ENCODE measurements at places on chromosomes 7 and 10.
A peak's percentile ranks its signal among the peaks of the same experiment; 100 is the strongest.

- no peak for DNase-seq
Observed at GRCh38 chr10:85642082-85642420, 724.5 kb downstream of the GRID1 start.

DNA sequence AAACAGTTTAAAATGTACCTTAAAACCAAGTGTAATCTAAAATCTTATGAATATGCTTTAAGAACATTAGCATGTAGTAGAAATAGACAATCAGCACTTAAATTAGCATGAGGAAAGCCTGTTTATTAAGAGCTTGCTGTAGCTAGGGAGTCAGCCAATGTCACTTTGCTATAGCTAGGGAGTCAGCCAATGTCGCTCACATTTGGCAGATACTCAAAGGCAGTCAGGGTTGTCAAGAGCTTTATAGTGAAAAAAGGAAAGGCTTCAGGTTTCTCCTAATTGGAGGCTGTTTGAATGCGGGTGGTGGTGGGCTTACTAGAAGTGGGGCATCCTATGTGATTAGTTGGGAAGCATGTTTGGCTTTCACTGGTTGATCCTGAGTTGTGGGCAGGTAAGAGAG is 226.2 kb upstream of the DGKB start:
- DNase-seq: no peak

DNA sequence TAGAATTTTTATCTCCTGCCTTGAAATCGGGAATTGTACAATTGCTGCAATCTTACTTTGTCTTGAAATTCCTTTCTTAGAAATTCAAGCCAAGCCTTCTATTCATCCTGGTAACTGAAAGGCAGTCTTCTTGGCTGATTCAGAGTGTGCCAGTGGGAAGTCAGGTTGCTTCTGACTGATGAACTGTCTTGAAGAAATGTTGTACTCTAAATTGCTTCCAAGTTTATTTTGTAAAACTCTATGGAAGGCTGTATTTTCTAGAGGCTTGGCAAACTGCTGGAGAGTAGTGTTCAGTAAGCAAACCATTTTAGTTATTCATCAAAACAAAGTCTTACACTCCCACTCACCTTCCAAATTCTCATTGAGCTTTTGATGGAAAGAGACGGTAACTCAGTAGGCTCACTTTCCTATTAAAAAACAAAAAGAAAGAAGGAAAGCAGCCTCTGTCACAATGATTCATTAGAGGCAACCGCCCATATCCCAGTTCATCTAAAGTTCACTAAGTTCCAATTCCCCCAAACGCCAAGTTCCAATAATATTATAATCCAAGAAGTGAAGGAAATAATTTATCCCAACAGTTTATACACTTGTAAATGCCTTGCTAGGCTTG is 187.9 kb upstream of the MALRD1 start:
- DNase-seq: no peak

- DNase-seq: peak; percentile 36
Observed at GRCh38 chr7:964401-965231, 10.1 kb upstream of the ADAP1 start.

- peak; percentile 52 for DNase-seq
Observed at GRCh38 chr10:29627201-29628132, 7.3 kb downstream of the SVIL start.

GRCh38 chr7:99449326-99449725 is 10.6 kb downstream of the CPSF4 start:
- no peak for DNase-seq

DNA sequence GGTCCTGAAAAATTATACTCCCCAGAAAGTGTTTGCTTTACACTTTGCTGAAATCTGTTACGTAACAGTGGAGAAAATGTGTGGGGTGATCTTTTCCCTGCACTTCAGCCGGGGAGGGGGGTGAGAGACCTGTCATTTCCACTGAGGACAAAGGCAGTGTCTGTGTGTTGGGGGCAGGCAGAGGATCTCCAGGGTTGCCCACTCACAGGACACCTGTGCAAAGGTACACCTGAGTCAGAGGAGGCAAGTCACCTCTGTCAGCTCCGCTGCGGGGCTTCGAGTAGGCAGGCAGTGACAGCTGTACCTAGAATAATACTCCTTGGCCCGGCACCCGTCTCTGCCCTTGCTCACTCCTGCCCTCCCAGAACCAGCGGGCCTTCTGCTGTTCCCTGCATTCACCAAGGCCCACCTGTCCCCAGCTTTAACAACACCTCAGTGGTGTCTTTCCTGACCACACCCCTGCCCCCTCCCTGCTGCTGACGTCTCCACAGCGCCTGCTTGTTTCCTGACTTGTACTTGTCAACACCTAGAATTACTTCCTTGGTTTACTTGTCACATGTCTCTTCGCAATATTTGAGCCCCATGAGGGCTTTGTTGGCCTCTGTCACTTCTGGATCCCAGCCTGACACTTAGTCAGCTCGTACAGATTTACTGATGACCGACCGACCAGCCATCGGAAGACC is 159.2 kb downstream of the NEURL1 start:
- no peak for DNase-seq

DNA sequence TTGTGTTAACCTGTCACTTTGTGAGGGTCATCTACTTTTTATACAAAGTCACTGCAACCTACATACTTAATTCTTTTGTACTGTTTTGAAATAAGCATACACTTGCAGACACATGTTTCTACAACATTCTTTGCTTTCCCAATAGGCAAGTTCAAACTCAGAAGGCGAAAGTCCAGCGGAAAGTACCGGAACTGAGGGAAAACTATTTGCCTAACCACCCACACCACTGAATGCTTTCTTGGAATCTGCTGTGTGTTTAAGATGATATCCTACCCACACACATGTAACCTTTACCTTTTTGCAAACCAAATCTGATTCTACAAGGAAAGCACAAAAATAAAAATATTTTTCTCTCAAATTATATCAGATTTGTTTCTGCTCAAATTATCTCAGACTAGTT is 139.4 kb upstream of the AGR3 start:
- no peak for DNase-seq

DNA sequence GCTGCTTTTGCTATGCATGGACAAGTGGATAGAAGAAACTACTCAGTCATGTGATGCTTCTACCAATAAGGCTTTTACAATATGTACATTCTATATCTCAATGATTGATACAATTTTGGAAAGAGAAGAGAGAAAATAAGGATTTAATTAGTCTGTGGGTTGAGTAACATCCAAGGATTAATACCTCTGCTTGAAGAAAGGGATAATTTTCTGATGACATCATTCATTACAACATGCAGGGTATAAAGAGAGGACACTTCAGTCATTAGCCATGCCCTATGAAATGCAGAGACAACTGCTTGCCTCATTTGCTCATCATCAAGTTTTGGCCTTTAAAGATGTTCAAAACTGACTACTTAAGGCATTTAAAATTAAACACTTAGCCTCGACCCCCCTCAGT is 237.3 kb downstream of the AHR start:
- DNase-seq: peak; percentile 60

GRCh38 chr10:44780426-44780825 is 130.7 kb upstream of the TMEM72 start:
- no peak for DNase-seq

GRCh38 chr10:128543151-128543550 is 416.9 kb upstream of the MKI67 start:
- DNase-seq: no peak

GRCh38 chr10:6738112-6738768 is 158.2 kb upstream of the PRKCQ start:
- peak; percentile 30 for DNase-seq

DNA sequence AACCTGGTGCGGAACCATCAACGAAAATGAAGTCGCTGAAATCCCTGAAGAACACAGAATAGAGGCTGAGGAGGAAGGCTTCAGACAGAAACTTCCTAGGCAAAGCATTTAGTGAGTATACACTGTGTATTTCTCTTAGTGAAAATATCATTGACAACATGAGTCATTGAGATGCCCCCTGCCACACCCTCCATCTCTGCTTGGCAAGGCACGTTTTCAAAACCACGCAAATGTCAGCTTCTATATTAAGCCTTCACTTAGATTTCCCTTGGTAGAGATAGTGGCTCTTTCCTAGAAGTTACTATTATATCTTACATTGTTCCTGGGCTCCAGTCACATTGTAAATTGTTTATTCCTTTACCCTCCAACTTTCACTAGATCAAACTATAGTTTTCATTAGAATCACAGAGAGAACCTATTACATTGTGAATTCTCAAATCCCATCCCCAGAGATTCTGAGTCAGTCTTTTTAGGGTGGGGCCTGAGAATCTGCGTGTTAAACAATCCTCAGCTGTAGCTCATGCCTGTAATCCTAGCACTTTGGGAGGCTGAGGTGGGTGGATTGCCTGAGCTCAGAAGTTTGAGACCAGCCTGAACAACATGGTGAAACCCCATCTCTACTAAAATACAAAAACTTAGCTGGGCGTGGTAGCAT is 4.6 kb upstream of the SKAP2 start:
- no peak for DNase-seq

DNA sequence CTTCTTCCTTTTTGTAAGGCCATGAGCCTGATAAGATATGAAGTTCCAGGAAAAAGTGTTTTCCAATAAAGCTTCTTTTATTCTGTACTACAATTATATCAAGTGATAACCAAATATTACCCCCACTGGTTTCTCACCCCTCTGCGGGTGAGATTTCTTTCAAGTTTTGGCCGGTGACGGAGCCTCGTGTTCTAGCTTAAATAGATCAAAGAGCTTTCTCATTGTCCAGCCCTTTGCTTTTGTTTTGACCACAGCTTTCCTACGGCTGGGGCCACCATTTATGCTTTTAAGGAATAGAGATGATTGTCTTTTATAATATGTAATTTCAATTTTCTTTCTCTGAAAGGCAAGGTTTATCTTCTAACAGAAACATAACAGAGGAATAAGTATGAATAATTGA is 196.7 kb upstream of the MTPN start:
- no peak for DNase-seq

DNA sequence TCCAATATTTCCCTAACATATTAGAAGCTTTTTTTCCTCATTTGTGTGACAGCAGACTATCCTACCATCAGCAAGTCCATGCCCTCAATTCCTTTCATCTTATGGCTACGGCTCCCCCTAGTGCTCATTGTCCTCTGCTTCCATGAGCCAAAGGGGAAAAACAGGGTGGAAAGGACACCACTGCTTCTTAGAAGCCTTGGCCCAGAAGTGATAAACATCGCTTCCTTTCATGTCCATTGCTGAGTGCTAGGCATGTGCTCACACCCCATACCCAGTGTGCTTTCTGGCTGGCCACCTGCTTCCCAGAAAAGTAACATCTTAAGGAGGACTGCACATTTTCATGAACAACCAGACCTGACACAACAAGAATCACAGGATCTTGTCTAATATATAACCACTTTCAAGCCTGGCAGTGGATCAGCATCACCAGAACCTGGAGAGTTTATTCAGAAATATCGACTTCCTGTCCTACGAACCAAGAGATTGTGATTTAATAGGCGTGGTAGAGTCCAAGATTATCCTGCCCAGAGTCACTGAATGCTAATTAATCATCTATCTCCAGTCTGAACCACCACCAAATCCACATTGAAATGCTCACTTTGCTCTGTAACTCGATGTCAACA is 650.5 kb upstream of the SORCS1 start:
- DNase-seq: peak; percentile 70

GRCh38 chr7:151506901-151507382 is 12.8 kb downstream of the RHEB start:
- no peak for DNase-seq

- no peak for DNase-seq
Observed at GRCh38 chr7:157568770-157569584, 232.2 kb downstream of the DNAJB6 start.

DNA sequence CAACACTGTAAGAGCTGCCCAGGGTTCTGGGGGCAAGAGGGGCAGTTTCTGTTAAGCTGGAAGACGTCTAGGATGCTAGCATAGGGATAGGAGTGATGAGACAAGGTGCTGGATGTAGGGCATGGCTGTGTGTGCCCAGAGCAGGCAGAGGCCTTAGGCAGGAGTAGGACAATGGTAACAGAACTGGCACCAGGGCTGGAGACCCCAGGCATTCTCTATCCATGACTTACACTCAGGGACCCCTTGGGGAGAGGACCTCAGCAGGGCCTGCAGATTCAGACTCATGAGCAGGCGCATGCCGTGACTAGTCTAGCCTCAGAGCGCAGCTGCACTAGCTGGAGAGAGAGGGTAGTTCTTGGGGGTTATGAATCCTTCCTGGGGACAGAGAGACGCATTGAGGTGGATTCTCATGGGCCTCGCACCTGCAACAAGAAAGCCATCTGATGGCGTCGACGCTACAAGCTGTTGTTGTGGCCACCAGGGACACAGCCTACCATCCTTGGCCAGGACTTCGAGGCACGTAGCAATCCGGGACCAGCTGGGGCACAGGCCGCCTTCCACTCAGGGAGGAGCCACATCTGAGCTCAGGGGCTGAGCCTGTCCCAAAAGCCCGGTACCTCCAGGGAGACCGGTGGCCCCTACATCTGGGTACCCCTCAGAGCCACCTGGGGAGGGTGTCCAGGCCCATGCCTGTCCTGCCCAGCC is 474.1 kb downstream of the PTPRN2 start:
- no peak for DNase-seq

DNA sequence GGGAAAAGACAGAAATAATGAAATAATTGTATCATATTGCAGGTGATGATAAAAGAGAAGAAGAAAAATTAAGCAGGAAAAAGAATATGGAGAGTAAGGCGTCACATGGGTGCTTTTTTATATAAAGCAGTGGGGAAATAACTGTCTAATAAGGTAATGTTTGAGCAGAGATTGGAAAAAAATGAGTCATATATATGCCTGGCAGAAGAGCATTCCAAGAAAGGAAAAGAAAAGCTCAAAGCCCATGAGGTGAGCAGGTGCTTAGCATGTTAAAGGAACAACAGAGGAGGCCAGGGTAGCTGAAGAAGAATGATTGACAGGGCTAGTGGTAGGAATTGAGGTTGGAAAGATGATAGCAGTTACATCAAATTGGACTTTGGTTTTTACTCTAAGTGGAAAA is 739.5 kb downstream of the SORCS1 start:
- peak; percentile 85 for DNase-seq

GRCh38 chr7:5597772-5598171 is 174.1 kb upstream of the TNRC18 start:
- DNase-seq: no peak

DNA sequence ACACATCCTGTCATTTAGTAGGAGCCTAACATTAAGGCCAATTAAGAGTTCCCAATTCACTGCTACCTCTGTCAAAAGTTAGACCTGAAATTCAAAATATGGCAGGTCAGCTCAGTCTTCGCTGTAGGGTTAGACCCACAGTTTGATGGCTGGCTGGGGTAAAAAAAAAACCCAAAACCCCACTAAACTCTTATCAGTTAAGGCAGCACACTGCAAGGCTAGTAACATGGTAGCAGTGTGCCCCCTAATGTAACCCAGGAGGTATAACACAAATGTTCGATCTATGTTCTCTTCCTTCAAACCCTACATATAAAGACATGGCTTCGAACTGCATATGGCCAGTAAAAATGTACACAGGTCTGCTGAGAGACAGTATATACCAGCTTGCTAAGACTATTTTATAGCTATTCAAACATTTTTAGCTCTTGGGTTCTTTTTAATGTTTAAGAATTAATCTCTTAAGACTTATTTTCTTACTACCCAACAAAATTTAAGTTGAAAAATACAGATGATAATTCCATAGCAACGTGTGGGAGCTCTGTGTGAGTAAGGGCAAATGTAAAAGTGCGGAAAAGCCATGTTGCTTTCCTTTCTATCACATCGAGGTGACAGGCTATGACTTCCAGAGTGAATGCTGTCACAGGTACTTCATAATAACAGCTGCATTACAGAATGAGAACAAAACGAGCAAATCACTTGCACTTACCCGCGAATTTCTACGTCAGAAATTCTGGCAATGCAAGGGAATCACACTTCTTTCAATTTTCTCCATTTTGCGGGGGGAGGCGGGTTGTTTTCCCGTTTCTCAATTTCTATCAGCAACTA is 168.4 kb upstream of the IMMP2L start:
- peak; percentile 35 for DNase-seq

- DNase-seq: no peak
Observed at GRCh38 chr10:80443531-80443974, 10.6 kb upstream of the TSPAN14 start.
